ENCODE measurements at places on chromosomes 4 and X.
A peak's percentile ranks its signal among the peaks of the same experiment; 100 is the strongest.

DNA sequence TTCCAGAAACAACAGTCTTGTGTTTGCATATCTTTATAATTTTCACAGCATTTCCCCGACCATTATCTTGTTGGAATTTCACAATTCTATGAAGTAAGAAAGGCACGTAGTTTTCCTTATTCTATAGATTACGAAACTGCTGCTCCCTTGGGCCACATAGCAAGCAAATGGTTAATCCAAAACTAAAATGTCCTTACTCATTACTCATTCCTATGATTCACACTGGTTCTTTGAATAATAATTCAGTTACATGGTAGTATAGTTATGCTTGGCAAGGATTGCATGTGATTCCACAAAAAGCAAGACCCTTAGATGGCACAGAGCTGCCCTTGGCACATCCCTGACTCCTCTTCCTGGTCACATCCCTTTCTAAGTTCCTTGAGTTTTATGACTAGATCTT is 51.2 kb downstream of the OR13H1 start:
- no peak for DNase-seq

DNA sequence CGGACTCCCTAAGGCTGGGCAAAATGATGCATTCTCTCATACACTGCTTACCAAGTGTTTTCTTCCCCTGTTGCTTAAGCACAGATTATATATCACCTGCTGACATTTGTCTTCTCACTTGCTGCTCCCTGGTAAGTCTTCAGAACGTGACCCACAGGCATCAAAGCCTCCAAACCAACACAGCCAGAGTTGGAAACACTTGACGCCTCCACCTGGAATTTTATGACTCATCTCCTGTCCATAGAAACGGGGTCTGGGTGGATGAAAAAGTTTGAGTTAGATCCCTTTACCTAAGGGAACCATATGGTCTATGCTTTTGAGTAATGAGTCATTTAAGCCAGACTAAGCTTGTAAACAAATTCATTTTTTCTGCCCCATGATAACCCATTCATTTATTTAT is 251.6 kb downstream of the USP46 start:
- DNase-seq, result no peak

- no peak for DNase-seq
Measured at GRCh38 chrX:129718676-129719075, 20.1 kb upstream of the XPNPEP2 start.

- DNase-seq, result no peak
Measured at GRCh38 chrX:106780264-106780663, 22.2 kb upstream of the TBC1D8B start.

DNA sequence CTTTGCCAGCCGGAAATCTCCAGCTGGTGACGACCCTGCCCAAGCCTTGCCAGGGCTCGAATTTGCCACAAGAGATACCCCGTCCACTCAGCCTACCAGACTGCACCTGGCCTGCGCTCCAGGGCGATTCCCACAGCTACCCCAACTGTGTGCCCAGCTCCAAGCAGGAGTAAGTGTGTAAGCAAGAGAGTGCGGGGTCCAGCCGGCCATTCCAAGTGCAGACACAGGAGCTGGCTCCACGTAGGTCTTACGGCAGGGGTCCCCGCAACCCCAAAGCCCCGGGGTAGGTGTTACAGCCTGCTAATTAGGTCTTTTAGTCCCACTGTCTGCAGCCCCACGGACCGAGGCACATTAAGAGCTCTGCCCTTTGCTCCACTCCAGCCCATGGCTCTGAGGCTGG is 1305.2 kb downstream of the ARAP2 start:
- DNase-seq, result no peak

- no peak for DNase-seq
Measured at GRCh38 chr4:171117457-171117856, 695.7 kb upstream of the GALNTL6 start.

GRCh38 chr4:145909773-145910172 is 28.9 kb downstream of the ZNF827 start:
- no peak for DNase-seq

DNA sequence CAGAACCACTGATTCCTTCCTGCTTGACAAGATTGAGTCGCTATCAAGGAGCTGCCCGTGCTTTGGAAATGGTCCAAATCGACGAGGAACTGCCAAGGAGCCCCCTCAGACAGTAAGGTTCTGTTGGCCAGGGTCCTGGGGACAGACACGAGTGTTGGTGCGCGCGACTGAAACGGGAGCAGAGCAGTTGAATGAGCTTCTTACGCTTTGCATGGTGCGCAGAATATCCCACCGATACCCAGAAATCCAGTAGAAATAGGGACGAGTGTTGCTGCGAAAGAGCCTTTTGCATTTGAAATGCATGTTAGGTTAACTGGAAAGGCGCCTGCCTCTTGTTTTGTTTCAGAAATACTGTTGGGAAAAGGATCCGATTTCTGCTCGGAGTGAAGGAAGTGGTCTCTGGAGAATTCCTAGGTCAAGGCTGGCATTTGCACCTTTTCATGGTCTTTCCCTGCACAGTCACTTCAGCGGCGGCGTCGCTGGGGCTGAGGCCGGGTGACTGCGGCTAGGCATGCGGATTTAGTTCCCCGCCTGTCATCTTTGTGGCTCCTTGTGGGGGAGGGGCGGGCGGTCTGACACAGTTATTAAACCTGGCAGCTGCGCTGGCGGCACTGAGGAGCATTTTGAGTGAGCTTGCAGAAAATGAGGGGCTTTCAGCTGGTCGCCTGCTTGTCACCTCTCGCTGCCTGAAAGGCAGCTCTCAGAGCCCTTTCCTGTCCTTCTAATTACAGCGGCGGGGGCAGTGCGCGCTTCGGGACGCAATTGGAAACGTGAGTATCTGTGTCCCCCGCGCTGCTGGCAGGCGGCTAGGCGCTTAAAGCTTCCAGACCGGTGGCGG is 51.5 kb upstream of the TRIM2 start:
- peak; percentile 27 for DNase-seq

DNA sequence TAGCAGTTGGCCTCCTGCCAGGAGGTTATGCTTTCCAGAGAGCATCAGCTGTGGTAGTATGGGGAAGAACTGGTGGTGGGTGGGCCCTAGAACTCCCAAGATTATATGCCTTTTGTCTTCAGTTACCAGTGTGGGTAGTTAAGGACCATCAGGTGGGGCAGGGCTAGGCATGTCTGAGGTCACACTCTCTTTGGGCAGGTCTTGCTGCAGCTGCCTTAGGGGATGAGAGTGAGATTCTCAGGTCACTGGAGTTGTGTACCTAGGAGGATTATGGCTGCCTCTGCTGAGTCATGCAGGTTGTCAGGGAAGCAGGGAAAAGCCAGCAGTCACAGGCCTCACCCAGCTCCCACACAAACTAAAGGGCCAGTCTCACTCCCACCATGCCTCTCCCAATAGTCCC is 172.9 kb upstream of the GYPA start:
- no peak for DNase-seq

All from amniotic epithelial cell (primary cell).